ENCODE measurements at places on chromosomes 1 and 21. TPM values are rescaled to one million over a fixed set of nuclear protein-coding genes. Genes with fewer than 3 reads are reported as not detected.
A peak's percentile ranks its signal among the peaks of the same experiment; 100 is the strongest.

GRCh38 chr1:186375929-186376319 is 286 bp downstream of the ODR4 start:
- H3K4me3 ChIP-seq = peak overlapping the region; percentile 72
- no peaks in the 10 kb centered on the region for H3K27me3 ChIP-seq
- H3K36me3 ChIP-seq = peaks cover 4% of the 10 kb centered on the region
- peak overlapping the region; percentile 96 for H3K27ac ChIP-seq

GRCh38 chr1:152313319-152313801 is 11.7 kb downstream of the FLG start:
- no peaks in the 10 kb centered on the region for H3K4me1 ChIP-seq
- H3K36me3 ChIP-seq = peaks cover 3% of the 10 kb centered on the region
- H3K27me3 ChIP-seq = no peaks in the 10 kb centered on the region
- no peak overlapping the region for H3K27ac ChIP-seq

- H3K36me3 ChIP-seq = no peaks in the 10 kb centered on the region
- H3K4me1 ChIP-seq = no peaks in the 10 kb centered on the region
- H3K4me3 ChIP-seq = no peak overlapping the region
- H3K27me3 ChIP-seq = no peaks in the 10 kb centered on the region
Observed at GRCh38 chr1:152328801-152329391, 3.9 kb upstream of the FLG start.

DNA sequence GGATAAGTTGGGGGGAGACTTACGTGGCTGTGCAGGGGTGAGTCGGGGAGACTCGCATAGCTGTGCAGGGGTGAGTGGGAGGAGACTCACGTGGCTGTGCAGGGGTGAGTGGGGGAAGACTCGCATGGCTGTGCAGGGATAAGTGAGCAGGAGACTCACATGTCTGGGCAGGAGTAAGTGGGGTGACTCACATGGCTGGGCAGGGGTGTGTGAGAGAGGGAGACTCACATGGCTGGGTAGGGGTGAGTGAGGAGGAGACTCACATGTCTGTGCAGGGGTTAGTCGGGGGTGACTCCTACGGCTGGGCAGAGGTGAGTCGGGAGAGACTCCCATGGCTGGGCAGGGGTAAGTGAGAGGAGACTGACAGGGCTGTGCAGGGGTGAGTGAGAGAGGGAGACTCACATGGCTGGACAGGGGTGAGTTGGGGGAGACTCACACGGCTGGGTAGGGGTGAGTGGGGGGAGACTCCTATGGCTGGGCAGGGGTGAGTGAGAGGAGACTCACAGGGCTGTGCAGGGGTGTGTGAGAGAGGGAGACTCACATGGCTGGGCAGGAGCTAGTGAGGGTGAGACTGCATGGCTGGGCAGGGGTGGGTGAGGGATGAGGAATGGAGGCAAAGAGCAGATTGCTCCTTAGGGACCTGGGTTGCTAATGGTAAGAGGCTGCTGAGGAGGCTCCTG is 56.0 kb upstream of the ABCG1 start:
- no peak overlapping the region for H3K27ac ChIP-seq
- no peaks in the 10 kb centered on the region for H3K36me3 ChIP-seq
- H3K4me1 ChIP-seq = no peaks in the 10 kb centered on the region

- no peaks in the 10 kb centered on the region for H3K27me3 ChIP-seq
- peaks cover 3% of the 10 kb centered on the region for H3K36me3 ChIP-seq
- H3K4me3 ChIP-seq = no peak overlapping the region
- no peak for DNase-seq
Observed at GRCh38 chr1:119159966-119160365, 19.5 kb upstream of the WARS2 start.

DNA sequence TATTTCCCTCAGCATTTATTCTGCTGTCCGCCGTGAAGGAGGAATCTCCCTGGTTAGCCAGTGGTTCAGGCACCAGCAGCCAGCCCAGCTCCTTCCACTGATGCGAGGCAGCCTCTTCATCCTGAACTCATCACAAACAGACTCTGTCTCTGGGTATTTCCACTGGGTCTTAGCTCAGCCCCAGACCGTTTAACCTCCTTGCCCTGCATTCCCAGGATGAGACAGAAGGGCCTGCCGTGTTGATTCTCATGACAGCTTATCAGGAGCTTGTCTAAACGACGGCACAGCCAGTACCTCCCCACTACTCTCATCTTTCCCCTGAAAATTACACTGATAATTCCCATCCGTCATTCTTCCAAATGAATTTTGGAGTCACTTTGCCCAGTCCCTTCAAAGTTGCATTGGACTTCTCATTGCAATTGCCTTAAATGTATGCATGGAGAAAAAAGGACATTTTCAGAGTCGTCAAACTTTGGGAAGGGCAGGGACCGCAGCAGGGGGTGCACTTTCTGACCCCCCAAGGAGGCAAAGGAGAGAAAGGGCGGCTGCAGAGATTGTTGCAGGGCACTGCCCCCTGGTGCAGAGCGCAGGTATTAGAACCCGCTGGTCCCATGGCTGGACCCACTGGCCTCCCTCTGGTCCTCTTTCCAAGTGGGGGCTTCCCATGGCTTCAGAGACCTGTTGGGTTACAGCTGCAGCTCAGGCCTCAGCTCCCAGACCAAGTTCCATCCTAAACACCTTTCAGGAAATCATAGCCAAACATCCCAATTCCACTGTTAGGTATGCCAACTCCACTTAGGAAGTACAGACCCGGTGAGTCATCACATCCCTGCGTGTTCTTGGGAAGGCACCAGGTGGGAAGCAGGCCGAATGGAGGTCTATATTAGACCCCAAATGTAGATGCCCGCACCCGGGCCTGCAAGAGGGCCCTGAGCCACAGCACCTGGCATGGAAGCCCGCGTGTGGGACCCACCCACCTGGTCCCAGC is 3.7 kb upstream of the MEGF6 start:
- no peaks in the 10 kb centered on the region for H3K27me3 ChIP-seq
- no peak for DNase-seq
- no peak overlapping the region for H3K27ac ChIP-seq
- H3K4me3 ChIP-seq = no peak overlapping the region
- H3K4me1 ChIP-seq = peaks cover 12% of the 10 kb centered on the region
- no peaks in the 10 kb centered on the region for H3K36me3 ChIP-seq

- no peaks in the 10 kb centered on the region for H3K27me3 ChIP-seq
- peaks cover 3% of the 10 kb centered on the region for H3K4me1 ChIP-seq
- H3K27ac ChIP-seq = no peak overlapping the region
- no peak overlapping the region for H3K4me3 ChIP-seq
Observed at GRCh38 chr1:212630158-212630900, 21.8 kb downstream of the ATF3 start.

DNA sequence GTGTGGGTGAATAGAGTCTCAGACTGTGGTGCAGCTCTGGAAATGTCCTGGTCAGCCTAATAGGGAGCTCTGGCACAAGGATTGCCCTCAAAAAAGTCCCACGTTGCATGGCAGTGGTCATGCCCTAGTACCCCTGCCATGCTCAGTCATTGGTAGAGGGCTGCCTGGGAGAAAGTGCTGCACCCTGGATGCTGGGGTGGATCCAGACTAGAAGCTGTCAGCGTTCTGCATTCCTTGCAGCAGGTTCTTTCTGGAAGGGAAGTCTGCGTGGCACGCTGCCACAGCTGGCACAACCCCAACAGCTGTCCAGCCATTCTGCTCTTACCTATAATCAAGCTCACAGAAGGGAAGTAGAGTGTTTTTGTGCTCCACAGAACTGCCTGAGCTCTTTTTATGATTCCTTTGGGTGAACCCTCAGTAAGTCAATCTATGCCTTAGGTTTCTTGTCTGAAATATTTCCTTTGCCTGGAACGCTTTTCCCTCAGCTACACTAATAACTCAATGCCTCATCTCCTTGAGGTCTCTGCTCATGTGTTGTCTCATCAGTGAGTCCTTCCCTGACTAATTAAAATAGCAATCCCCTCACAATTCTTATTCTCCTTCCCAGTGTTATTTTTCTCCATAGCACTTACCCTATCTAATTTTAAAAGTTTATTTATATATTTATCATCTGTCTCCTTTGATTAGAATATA is 61.5 kb upstream of the JAK1 start:
- no peak for DNase-seq
- H3K36me3 ChIP-seq = no peaks in the 10 kb centered on the region
- peaks cover 18% of the 10 kb centered on the region for H3K4me1 ChIP-seq
- H3K27ac ChIP-seq = no peak overlapping the region
- no peak overlapping the region for H3K4me3 ChIP-seq

DNA sequence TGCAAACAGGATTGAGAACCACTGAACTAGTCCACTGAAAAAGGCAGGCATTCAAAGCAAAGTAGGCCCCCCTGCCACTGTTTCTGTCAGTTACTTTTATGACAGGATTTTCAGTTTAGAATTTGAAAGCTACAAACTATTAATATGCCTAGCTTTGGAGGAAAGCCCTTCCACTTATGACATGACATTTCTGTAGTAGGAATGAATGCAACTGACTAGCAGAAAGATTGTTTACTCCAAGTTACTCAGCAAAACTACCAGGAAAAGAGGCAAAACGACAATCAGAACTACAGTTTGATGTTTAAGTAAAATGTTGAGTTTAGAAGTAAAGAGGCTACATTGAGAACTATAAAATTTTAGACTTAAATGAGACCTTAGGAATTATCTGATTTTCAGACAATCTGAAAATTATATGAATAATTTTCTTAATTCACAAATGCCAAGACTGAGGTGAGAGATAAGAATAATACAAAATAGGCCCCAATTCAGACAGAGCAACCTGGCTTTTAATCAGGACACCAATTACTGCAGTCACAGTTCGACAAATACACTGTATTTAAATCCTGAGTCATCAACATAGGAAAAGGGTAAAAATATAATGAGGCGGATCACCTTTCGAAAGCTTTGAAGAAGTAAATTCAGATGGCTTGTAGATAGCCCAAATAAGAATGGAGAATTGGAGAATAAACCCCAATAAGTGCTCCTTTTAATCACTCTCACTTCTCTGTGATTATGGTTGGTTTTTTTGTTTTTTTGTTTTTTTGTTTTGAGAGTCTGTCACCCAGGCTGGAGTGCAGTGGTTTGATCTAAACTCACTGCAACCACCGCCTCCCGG is 2.2 kb downstream of the PRKAB2 start:
- no peak for DNase-seq
- peaks cover 7% of the 10 kb centered on the region for H3K36me3 ChIP-seq
- H3K4me3 ChIP-seq = peak overlapping the region; percentile 86
- H3K4me1 ChIP-seq = peaks cover 50% of the 10 kb centered on the region

DNA sequence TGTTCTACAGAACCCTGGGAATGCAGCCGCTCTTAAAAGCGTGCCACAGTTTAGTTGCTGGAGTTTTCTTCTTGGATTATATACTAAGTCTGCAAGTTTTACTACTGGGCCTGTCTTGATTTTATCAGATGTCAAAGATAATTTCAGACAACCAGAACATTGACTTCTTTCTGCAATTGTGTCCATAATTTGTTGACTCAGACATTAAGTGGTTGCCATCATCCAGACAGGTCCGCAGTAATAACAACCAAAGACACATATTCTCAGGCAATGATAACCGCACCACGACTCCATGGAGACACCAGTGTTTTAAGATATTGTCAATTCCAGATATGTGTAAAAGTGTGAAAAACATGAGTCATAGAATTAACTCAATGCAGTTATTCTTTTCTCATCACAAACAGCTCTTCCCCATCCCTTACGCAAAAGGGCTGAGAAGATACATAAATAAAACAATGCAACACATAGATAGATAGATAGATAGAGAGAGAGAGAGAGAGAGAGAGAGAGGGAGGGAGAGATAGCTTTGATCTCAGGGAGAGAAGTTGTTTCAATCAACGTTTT is 90.4 kb upstream of the FMN2 start:
- no peak for DNase-seq
- no peak overlapping the region for H3K27ac ChIP-seq
- no peak overlapping the region for H3K4me3 ChIP-seq
- no peaks in the 10 kb centered on the region for H3K36me3 ChIP-seq
- H3K27me3 ChIP-seq = peaks cover 5% of the 10 kb centered on the region

The DRAXIN gene
- not detected for total RNA-seq

The SLC25A24 gene
- total RNA-seq = 25.9 TPM

The TOR1AIP2 gene
- total RNA-seq = 45.9 TPM

The U2AF1 gene
- 84.7 TPM for total RNA-seq

The MRPL37 gene
- total RNA-seq = 55.0 TPM

All from thoracic aorta (tissue), 2 donors.